EH (cell line): ENCODE measurements at places on chromosomes 3 and 15.

- peak; percentile 71 for DNase-seq
Measured at GRCh38 chr15:33788906-33789540, 179.3 kb upstream of the CHRM5 start.

DNA sequence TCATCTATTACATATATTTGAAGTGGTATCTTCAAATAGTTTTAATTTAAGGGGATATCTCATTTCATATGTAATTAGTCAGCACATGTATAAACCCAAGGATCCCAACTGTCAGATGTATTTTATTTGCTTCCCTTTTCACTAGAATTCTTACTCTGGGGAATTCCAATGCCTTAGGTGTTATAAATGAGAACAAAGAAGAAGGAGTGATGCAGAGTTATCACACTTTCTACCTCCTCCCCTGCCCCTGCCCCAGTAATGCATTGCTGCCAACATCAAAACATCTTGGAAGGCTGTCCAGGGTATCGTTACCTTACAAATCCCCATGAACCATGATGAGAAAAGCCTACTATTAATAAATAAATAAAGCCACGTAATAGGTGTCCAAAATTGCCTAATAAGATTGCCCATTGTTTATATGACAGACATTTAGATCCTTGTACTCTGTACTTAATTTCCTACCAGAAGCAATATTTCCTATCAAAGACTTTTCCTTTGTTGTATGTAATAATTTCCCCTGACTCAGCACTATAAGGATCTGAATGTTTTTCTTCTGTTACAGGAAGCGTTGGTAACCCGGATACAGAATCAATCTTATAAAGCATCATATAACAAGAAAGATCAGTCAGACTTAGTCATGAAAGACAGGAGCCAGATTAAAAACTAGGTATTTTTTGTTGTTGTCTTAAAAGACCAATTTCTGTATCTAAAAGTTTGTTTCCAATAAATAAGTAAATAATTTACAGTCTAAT is 38.8 kb downstream of the CBLB start:
- DNase-seq: no peak

- DNase-seq: peak; percentile 68
Measured at GRCh38 chr15:95698951-95699350, 631.5 kb upstream of the NR2F2 start.

- peak; percentile 78 for DNase-seq
Measured at GRCh38 chr3:149134575-149134974, 5.1 kb downstream of the HPS3 start.

DNA sequence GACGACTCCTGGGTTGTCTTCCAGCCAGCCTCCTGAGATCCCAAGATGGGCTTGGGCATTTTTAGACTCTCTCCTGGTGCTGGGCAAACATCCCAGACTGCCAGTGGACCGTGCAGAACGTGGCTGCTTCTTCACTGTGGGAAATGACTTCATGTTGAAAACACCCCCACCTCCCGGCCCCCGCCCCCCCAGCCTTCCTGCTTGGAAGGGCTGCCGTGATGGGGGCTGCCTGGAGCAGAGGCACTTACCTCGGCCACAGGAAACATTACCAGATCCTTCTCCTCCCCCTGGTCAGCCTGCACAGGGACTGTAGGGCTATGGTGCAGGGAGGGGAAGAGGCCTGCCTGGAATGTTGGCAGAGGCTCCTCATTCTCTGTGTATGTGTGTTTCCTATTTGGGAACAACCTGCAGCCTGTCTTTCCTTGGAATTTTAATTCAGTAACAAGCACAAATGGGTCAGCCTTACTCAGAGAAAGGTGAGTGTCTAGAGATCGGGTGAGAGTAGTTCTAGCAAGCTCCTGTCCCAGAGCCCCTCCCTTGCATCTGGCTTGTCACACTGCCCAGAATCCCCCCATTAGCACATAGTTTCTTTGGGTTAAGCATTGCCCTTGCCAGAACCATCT is 90.8 kb downstream of the ANP32A start:
- peak; percentile 60 for DNase-seq

GRCh38 chr3:14772533-14773138 is 46.1 kb upstream of the FGD5 start:
- DNase-seq: no peak

DNA sequence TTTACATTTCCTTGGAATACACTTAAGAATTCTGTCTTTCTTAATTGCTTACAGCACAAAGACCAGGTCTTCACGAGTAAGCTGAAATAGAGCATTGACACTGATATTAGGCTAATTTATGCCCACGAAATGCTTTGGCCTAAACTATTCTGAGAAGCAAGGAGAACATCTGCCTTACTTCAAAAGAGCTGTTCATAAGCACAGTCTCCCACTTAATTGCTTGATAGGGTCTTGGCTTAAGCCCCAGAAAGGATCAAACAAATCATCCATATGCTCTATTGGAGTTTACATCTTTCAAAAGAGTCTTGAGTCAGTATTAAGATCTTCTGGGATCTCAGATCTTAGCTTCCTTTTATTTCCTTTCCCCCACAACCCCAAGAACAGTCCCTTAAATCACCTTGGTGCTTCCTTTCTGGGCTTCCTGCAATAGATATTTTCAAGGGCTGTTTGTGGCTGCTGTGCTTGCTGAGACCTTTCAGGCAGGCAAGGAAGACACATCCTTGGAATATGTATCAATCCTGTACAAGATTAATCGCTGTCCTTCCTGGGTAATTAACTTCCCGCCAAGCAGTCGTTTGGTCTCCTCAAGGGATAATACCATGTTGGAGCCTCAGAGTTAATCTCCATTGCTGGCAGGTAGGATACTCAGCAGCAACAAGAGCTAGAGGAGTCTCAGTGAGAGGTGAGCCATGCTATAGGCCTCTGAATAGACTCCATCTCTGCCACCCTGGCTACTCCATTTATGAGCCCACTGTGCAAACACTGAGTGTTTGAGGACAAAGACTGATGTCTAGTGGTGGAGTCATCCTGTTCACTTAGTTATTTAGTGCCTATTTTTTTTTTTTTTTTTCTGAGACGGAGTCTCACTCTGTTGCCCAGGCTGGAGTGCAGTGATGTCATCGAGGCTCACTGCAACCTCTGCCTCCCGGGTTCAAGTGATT is 37.1 kb downstream of the TMEM158 start:
- DNase-seq: no peak

DNA sequence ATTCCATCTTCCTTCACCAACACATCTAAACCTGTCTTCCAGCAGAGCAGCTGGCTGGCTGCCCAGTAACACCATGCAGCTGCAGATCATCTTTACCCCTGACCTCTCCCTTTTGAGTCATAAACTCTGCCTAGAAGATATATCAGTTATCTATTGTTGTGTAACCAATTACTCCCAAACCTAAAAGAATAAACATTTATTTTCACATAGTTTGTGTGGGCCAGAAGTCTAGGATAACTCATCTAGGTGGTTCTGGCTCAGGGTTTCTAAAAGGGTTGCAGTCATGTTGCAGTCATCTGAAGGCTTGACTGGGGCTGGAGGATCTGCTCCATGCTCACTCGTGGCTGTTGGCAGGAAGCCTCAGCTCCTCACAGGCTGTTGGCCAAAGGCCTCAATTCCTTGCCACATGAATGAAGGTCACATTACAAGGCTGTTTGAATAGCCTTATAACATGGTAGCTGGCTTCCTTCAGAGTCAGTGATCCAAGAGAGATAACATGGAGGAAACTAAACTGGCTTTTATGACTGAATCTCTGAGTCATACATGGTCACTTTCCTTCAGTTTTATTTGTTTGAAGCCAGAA is 92.8 kb downstream of the GOLIM4 start:
- peak; percentile 50 for DNase-seq

- DNase-seq: no peak
Measured at GRCh38 chr3:183586477-183586876, 31.0 kb upstream of the KLHL6 start.

DNA sequence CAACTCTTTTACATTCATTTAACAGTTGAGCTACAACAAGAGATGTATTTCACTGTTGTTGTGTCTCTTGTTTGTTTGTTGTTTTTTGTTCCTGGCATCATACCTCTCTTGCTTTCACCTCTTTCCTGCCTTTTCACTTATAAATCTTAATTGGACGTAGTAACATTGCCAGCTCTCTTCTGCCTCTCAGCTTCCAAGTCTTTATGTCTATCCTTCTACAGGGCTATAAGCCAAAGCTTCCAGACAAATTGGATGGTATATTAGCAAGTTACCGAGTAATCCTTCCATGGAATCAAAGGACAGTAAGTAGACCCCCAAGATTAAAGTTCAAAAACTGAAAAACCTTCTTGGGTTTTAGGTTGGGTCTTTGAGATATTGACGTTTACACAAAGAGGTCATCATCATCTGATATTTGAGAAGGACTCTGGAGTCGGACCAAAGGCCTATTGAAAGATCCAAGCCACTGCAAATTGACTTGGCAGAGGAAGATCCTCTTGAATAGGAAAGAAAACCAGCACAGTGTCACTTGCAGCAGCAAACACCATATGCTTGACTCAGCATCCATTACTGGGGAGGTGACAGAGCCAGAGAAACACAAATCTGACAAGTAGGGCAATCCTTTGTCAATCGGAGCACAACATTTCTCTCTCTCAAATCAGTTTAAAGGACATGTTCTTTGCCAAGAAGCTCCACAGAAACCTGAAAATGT is 648.5 kb upstream of the NR2F2 start:
- no peak for DNase-seq

DNA sequence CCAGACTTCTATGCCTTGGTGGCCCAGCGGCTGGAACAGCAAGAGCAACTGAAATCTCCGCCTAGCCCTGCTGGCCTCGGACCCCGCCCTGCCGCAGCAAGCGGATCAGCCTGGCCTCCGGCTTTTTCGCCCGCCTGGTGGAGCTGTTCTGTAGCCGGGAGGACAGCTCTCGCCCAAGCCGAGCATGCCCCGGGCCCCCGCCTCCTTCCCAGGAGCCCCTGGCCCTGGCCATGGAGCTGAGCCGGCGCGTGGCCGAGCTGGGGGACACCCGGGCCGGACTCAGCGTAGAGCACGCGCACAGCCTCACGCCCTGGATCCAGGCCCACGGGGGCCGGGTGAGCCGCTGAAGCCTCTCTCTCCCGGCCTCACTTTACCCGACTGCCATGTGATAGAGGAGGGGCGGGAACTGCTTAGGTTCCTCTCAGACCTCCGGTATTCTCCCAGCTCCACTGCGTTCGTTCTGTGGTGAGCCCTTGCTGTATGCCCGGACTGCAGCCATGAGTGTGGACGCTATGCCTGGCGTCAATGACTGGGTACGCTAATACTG is 24.1 kb upstream of the MRPL3 start:
- DNase-seq: peak; percentile 51

DNA sequence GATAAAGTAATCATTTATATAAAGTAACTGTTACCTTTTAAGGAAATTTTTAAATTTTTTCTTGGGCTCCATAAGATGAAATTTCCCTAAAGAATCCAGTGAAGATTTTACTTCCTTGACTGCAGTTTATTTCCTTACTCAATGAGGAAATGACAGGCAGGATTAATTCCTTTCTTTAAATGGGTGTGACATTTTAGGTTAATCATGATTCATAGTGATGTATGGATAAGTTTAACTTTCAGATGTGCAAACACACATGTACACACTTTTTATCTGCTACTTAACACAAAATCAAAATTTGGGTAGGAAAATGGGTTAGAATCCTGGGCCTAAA is 11.2 kb upstream of the LEO1 start:
- DNase-seq: no peak

DNA sequence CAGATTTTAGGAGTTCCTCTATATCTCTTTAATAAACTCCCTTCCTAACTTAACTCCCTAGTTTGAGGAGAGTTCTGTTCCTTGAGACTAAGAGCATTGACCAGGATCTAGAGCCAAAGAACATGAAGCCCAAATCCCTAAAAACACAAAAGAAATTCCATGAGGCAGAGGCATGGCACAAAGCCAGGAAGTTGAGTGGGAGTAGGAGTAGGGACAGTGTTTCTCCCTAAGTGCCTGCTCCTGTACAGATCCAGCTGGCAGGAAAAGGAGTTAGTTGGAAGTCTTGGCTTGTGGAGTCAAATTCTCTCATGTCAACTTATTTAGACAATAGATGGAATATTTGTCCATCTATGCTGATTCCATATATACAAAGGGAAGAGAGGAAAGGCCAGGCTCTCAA is 11.4 kb downstream of the ACTC1 start:
- peak; percentile 19 for DNase-seq

DNA sequence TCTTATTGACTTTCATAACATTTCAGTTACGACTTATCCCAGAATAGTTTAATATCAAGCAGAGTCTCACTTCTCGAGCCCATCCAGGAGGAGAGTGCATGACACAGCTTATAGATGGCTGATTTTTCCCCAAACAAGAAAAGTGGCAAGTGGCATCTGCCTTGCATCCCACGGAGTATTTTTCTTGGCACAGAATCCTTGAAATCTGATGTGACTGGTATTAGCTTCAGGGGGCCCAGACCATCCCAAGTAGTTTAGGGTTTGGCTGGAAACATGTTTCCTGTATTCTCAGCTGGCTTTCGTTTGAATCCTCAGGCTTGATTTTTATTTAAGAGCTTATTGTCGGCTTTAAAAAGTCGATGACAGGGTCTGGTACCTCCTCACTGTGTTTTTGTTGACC is 20.7 kb upstream of the FBXL22 start:
- peak; percentile 47 for DNase-seq

DNA sequence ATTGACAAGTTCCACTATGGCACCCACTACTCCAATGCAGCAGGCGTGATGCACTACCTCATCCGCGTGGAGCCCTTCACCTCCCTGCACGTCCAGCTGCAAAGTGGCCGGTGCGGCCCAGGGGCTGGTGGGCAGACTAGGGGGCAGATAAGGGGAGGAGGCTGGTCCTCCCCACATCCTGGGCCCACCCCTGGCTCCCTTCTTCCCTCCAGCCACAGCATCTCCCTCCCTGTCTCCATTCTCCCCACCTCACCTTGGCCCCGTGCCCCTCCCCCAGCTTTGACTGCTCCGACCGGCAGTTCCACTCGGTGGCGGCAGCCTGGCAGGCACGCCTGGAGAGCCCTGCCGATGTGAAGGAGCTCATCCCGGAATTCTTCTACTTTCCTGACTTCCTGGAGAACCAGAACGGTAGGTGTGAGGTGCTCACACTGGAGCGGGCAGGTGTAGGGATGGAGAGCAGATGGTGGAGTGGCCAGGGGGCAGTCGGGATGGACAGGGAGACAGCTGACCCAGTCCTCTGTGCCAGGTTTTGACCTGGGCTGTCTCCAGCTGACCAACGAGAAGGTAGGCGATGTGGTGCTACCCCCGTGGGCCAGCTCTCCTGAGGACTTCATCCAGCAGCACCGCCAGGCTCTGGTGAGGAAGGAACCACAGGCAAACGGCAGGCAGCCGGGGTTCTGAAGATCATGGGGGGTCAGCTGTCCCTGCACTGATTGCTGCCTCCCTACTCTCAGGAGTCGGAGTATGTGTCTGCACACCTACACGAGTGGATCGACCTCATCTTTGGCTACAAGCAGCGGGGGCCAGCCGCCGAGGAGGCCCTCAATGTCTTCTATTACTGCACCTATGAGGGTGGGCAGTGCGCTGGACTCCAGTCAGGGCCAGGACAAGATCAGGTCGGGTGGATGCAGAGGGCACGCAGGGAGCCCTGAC is 26.0 kb downstream of the NBEAL2 start:
- DNase-seq: no peak
